ENCODE measurements at places on chromosomes 2 and 18.

DNA sequence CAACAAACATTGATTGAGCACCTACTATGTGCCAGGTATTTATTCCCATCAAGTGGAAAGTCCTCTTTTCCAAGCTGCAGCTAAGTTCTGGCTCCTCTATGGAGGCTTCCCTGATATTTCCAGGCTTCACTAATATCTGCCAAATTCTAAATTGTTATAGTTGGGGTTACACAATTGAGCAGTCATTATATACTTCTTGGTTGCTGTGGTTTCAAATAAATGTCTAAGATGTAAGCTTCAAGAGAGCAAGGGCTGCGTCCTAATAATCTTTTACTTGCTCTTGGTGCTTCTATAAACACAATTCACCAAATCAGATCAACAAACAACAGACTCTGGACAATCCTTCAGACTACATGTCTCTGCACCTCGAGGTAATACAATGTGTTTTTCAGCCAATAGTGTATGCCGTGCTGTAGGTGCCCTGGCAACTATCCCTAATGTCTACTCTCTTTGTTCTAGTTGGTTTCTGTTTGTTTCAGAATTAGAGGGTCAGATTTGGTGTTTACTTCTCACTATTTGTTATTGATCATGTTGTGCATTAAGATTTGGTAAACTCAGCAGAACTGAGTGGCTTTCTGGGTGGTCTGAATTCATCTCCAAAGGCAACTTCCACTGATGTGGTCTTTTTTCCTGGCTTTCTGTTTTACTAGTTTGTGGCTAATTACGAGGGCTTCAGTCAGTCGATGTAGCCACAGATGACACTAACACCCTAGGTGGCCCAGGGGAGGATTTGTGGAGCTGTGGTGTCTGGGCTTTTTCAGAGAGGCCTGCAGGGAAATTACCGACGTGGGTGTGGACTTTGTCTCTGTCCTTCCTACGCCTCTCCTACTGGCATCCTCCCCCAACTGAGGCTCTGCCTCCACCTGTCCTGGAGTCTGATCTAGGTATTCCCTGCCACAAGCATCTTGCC lies 50.4 kb downstream of the CDCA7 start:
- DNase-seq = no peak

DNA sequence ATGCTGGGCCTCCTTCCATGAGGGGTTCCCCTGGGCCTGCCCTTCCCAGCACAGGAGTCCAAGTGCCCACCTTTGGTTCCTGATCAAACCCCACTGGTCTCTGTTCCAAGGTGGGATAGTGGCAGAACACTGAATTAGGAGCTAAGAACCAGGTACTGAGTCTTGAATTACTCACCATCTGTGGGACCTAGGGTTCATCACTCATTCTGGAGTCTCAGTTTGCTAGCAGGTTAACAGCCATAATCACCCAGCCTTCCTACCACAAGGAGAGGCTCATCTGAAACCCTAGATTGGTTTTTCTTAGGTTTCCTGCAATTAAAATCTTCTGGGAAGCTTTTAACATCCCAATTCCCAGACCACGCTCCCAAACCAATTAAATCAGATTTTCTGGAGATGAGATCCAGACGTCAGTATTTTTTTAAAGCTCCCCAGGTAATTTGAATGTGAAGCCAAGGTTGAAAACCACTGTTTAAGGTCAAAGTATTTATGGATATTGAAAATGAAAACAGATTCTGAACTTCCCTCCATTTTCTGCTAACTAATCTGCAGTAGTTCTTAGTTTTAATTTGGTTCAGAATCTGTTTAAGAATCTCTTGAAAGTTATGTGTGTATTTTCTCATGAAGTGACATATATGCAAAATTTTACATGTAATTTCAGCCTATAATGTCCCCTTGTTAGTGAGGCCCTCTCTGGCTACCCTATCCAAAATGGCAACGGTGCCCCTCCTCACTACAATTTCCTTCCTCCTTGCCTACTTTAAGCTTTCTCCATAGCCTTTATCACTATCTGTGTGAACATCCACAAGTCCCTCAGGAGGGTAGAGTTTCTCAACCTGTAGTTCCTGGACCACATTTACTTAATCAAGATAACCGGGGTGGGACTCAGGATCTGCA lies 166.5 kb upstream of the CXCR4 start:
- DNase-seq = no peak

GRCh38 chr2:166765141-166765540 lies 123.1 kb upstream of the XIRP2 start:
- DNase-seq = no peak

GRCh38 chr18:26821181-26821580 lies 44.3 kb downstream of the AQP4 start:
- DNase-seq = no peak

DNA sequence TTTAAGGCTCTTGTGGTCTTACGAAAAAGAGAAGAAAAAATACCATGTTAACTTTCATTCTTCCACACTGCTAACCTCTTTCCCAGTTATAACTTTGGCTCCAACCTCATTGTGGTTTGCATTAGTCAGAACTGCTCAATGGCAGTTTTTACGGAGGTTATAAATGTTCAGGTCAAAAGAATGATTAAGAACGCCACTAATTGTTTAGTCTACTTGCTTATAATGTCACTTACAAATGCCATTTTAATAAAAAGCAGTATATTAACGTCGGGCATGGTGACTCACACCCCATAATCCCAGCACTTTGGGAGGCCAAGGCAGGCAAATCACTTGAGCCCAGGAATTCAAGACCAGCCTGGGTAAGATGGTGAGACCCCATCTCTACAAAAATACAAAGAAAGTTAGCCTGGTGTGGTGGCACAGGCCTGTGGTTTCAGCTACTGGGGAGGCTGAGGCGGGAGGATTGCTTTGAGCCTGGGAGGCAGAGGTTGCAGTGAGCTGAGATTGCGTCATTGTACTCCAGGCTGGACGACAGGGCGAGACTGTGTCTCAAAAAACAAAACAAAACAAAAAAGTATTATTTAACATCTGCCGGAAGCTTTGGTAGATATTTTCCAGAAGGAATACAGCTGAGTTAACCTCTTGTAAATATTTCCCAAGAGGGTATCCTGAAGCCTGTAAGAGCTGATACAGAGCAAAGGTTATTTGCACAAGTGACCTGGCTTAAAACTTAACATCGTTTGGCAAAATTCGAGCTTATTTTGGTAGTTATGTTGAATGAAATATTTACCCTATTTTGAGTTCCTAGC lies 5.1 kb downstream of the AGPS start:
- no peak for DNase-seq

GRCh38 chr2:144516981-144517865 lies 2.7 kb downstream of the ZEB2 start:
- DNase-seq = peak; percentile 22

DNA sequence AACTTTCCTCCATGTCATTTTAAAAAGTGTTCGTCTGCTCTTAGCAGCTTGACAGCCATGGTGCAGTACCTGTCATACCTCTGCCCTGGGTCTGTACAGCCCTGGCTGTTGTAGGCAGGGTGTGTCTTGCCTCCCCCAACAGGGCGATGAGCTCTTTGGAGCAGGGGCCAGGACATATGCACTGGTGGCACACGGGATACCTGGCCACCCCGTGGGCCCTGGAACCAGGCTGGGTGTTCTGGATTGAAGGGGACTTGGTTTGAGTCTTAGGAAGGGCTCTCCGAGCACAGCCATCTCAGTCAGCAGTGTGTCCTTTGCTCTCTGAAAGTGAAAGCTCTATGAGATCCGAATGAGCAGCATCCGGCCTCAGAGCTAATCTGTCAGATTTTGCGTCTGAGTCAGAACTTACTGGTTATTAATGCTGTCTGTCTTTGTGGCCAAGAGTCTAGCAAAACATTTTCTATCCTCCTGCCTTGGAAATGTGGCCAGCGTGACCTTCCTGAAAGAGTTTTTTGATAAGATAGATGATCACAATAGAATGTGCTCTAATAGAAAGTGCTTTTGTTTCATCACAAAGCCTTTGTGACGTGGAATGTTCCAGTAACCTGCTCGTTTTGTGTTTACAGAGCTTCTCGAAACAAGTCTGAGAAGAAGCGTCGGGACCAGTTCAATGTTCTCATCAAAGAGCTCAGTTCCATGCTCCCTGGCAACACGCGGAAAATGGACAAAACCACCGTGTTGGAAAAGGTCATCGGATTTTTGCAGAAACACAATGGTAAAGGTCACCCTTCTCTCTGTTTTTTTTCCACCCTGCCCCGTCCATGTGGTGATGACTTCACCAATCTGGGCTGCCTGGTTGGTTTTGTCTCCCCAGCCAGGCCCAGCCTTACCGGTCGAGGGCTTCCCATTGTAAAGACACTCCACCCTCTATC lies 77.3 kb upstream of the RPL31 start:
- DNase-seq = peak; percentile 8

DNA sequence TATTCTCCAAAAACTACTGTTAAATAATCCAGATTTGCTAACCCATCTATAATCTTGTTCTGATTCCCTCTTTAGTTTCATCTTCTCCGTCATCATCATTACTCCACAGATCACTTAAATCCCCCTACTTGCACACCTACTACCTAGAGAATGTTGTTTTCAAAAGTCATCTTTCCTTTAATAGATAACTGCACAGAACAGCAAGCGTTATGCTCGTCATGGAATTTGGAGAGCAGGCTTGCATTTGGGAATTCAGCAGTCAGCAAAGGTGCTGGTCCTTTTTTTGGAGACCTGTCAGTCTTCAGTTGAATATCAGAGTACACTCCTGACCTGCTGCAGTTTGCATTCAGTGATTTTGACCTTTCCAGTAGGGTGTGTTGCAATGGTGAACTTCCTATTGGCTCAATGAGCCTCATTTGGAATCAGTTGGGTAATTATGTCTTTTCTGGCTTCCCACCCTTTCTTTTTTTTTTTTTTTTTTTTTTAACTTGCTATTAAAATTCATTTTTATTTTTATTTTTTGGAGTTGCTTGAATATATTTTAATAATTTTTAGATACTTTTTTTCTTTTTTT lies 110.6 kb downstream of the HNRNPLL start:
- DNase-seq = no peak

DNA sequence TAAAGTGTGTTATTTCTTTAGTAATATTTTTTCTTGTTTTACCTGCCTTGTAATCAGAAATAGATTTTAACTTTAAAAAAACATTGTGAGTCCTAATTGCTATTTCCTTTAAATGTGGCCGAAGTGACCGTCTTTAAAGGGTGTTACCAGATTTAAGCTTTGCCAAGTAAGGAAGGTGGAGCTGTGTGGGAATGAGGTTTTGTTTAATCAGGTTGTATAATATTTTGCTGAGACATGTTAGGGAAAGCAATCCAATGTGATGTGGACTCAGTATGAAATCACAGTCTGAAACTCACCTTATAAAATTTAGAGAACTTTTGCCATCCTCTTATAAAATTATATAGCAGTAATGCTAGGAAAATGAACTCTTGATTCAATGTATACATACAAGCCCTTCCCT lies 32.9 kb upstream of the ITPRID2 start:
- no peak for DNase-seq

Data from effector memory CD4-positive, alpha-beta T cell (primary cell).